ENCODE measurements at places on chromosomes 11 and 22.
A peak's percentile ranks its signal among the peaks of the same experiment; 100 is the strongest.

DNA sequence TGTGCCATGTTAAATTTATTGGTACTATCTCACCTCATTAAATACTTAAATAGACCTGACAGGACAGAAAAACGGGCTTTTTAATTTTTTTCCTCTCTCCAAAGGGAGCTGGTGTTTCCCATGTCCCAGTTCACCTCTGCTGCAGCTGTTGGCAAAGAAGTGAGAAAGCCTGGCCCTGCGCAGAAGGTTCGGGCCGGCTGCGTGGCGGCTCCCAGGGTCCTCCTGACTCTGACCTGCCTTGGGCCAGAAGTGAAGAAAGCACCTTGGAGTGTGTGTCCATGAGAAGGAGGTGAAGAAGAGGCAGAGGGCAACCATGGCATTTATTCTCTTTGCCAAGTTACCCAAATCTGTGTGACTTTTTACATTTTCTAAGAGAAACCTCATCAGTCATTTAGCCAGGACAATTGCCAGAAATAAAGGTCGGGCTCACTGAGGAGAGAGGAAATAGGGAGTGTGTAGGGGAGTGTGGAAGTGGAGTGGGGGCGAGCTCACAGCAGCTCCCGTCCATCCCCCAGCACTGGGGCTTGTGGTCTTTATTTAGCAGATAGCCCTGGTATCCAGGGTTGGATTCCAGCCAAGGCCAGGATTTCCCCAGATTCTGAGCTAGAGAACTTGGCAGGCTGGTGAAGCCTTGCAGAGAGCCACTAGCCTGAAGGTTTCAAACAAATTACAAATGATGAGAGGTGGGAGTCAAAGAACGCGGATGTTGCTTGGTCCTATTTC, 102.4 kb upstream of the CADM1 start:
- no peak for DNase-seq

DNA sequence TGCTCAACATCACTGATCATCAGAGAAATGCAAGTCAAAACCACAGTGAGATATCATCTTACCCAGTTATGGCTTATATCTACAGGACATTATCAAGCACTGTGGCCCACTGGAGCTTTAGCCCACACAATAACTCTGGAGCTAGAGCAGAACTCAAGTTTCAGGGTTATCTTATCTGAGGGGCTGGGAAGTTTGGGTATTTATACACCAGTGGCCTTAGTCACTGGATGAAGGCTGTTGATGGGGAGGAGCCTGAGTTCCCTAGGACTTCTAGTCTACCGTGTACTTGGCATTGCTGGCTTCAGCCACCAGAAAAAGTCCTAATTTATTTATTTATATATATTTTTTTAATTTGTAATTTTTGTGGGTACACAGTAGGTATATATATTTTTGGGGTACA, 19.3 kb downstream of the HSD17B12 start:
- DNase-seq, result no peak

DNA sequence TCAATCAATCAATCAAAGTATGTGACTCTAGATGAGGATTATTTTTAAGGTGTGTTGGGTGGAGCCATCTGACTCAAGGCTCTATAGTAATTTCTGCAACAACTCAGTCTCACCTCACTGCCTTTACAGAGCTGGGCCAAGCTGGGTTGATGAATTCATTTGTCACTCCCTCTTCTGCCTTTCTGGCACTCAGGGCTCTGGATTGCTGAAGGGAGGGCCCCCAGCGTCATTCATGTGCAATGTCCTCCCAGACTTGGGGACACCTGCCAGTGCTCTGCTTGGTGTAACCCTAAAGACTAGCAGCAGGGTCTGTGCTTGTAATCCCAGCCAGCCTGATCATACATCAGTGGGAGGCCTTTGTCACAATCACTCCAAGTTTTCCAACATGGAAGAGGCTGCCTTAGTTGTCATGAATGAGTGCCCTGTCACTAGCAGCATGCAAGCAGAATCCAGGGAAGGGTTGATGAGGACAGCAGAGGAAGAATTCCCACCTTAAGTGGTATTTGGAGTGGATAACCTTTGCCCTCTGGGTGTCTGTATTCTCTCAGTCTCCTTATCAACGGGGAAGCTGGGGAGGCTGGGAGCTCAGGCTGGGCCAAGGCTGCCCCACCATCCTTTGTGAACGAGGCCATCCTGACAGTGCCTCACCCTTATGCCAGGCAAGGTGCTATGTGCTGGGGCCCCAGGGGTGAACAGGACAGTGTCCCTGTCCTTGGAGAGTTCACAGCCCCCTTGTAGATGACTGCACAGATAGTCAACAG, 2.0 kb upstream of the TP53I11 start:
- DNase-seq, result no peak

DNA sequence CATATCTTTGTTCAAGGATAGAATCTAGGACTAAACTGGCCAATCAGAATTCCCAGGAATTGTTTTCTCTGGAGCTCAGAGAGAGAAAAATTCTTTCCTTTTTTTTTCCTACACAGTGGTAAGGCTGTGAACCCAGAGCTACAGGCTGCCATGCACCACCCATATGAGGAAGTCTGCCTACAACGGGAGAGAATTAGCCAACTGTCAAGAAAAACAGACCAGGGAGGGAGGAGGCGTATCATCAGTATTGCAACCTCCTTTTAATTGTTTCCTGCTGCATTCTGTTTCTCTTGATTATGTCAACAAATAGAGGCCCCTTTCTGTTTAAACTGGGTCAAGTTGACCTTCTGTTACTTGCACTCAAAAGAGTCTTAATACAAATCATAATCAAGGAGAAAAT, 176.5 kb upstream of the UBASH3B start:
- no peak for DNase-seq

- DNase-seq, result peak; percentile 57
Observed at GRCh38 chr22:18024276-18024939, at the start of gene MICAL3. TSS of gene MICAL3 (minus strand) at chr22:18024561. CDS start at chr22:17906812, 117,749 bp downstream.

DNA sequence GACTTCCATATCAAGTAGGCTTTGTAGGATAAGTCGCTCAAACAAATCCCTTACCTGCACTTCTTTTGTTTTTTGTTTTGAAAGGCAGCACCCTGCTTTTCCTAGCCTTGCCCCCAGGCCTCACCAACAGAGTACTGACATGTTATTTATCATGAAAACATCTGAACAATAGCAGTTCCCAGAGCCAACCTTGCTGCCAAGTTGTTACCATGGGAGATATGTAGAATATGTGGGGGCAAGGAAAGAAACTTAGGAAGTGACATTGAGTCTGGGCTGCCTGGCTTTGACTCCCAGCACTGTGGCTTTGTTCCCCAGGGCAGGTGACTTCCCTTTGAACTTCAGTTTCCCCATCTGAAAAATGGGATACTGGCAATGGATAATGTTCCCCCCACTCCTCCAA, 53.4 kb upstream of the CRYBB3 start:
- no peak for DNase-seq

DNA sequence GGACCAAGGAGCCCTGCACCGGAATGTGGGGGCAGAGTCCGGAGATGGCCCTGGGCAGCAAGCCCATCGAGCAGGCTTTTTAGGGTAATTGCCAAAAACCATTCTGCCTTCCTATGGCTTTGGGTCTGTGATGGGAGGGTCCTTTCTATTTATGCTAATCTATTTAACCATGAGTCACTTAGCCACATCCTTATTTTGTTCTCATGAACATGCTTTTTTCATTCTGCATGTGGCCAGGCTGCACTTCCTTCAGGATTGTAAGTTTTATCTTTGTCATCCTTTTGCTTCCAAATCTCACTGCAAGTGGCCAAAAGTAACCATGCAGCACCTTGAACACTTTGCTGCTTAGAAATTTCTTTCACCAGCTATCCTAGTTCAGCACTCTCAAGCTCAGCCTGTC, 88.3 kb downstream of the EFCAB6 start:
- DNase-seq, result no peak

DNA sequence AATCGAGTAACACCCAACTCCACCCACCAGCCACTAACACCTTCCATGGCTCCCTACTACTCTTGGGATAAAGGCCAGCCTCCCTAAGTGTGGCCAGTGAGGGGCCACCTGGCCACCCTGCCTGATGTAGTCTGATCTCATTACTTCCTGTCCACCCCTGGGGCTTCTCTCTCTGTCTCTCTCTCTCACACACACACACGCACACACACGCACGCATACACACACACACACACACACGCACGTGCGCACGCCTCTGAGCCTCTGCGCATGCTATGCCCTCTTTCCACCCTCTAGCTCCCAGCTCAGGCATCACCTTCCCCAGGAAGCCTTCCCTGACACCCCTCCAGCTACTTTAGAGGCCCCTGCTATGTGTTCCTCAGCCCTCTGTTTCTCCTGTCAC, 3.9 kb downstream of the MFNG start:
- no peak for DNase-seq

DNA sequence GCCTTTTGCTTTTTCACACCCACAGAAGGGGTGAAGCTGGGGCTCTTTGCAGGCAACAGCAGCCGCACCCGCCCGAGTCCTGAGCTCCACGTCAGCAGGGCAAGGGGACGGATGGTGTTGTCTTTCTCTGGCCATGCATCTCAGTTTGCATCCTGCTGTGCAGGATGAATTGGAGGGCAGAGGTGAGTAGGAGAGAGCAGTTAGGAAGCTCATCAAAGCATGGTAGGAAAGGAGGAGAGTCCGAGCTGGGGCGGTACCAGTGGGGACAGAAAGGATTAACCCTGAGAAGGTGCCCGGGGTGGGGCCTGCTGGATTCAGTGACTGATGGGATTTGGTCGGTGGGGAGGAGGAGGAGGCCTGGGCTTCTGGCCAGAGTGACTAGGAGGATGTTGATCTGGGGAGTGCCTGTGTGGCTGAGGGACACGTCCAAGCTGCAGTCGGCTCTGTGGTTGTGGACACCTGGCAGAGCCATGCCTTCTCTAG, 14.6 kb downstream of the FAM83F start:
- DNase-seq, result no peak

DNA sequence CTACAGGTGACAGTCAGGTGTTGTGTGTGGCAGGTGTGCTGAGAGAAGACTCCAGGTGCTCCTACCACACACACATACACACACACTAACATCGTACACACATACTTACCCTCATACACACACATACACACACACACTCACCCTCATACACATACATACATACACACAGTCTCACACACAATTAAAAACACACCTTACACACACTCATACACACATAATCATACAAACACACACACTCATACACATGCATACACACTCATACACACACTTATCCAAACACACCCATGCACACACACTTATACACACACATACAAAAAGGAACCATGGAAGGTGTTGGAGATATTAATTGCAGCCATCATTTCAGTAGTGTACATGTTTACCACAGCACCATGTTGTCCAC, 4.6 kb downstream of the KRTAP5-3 start:
- DNase-seq, result no peak

- DNase-seq, result no peak
Observed at GRCh38 chr11:134837166-134837886, 425.3 kb upstream of the B3GAT1 start.

DNA sequence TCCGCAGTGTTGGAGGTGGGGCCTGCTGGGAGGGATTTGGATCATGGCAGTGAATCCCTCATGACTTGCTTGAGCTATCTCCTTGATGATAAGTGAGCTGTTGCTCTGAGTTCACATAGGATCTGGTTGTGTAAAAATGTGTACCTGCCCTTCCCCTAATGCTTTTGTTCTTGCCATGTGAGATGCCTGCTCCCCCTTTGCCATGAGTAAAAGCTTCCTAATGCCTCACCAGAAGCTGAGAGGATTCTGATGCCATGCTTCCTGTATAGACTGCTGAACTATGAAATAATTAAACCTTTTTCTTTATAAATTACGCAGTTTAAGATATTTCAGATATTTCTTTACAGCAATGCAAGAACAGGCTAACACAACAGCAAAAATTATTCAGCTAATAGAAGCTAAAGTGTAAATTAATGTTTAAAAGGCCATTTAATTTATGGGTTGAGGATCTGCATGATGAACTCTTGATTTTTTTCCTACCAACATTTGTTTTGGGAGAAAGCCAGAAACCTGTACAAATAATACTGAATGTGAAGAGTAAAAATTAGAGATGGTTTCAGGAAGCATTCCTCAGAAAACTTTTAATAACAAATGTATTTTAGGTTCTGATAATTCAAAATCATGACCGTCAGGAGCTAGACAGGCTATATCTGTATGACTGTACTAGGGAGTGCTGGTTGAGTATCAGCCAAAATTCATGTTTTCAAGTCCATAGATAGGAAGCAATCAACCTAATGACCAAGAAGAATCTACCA, 177.5 kb upstream of the GRIA4 start:
- DNase-seq, result no peak

DNA sequence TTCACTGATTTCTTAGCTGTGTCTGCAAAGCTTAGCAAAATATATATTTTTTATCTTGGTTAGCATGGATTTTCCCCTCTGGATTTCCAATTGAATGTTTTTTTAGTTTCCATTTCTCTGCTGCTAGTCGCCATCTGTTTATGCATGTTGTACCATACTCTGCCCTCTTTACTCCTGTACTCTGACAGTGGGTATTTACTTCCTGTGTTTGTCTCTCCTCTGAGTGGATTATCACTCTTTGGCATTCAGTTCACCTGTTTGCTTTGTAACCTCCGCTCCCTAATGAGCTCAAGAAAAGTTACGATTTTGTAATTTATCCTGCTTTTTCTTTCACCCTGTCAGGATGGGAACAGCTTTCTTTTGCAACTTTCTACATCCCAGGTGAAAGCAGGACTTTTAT, 59.1 kb downstream of the PDHX start:
- no peak for DNase-seq

GRCh38 chr22:22228921-22229320, 15.7 kb upstream of the VPREB1 start:
- no peak for DNase-seq

DNA sequence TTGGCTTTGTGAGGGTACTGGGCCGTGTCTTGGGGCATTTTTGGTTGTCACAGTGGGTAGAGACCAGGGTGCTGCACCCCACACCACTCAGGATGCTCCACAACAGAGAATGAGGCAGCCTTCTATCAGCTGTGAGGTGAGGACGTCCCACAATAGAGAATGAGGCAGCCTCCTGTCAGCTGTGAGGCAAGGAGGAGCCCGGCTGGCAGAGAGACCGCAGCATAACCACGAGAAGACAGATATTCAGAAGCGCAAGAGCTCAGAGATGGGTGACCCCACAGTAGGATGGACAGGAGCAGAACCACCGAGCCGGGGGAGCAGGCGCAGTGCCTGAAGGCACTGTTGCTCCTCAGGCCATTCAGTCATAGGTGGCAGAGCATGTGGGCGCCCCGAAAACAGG, 47.6 kb downstream of the AP2A2 start:
- DNase-seq, result no peak

DNA sequence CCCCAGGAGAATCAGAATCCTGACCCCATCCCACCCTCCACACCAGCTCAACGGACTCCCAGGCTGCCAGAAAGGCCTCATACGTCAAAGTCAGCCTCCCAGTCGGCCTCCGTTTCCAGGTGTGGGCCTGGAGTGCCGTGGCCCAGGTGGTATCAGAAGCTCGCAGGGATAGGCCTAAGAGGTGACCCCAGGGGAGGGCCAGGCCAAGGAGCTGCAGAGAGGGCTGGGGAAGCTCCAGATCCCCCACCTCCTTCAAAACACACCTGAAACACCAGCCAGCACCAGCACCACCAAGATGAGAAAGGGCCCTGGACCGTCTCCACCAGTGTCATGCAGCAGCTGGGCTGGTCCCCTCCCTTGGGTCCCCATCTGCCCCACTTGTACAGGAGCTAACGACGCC, 20.3 kb downstream of the ASCL2 start:
- DNase-seq, result no peak

GRCh38 chr22:38966380-38966702, 8.9 kb downstream of the APOBEC3A start:
- DNase-seq, result no peak
